ENCODE measurements at places on chromosomes 13 and 19.

GRCh38 chr19:5967994-5968430 lies 9.9 kb downstream of the RANBP3 start:
- peak; percentile 69 for DNase-seq

DNA sequence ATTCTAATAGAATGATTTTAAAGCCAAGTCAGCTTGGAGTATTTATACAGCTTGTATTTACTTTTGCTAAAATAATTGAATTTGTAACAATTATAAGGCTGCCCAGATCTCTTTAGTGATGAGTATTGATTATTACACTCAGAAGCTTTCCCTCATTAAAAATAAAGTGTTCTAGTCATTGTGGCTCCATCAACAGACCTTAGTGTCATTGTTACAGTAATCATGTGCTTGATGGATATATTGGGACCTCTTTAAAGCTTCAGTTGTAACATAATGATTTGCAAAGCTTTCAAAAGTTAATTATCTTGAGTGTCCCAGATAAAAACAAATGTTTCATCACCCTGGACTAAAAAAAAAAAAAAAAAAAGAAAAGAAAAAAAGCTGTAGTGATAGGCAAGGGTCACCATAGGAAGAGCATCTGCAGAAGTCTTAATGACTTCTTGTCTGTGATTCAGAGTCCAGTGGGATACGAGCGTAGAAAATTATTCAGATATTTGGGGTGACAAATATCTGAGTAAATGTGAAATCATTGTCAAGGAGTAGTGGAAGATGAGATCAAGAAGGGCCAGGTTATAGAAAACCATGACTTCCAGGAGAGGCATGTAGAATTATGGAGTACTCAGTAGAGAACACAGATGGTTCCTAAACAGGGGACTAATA lies 369.6 kb downstream of the DCT start:
- no peak for DNase-seq

- DNase-seq = no peak
Measured at GRCh38 chr13:110005563-110005962, 219.2 kb upstream of the IRS2 start.

- DNase-seq = no peak
Measured at GRCh38 chr19:42052241-42052863, 17.7 kb downstream of the GRIK5 start.

GRCh38 chr13:30049692-30050091 lies 199.3 kb upstream of the UBL3 start:
- no peak for DNase-seq

GRCh38 chr13:108313382-108313781 lies 43.9 kb downstream of the TNFSF13B start:
- DNase-seq = no peak

- no peak for DNase-seq
Measured at GRCh38 chr13:83620530-83621220, 261.6 kb downstream of the SLITRK1 start.

- no peak for DNase-seq
Measured at GRCh38 chr19:34096020-34096915, 76.0 kb upstream of the LSM14A start.

GRCh38 chr13:26604784-26605545 lies 47.5 kb downstream of the WASF3 start:
- DNase-seq = no peak

- no peak for DNase-seq
Measured at GRCh38 chr13:30895773-30896172, 10.3 kb upstream of the MEDAG start.

- no peak for DNase-seq
Measured at GRCh38 chr19:18100710-18101109, 3.1 kb downstream of the MAST3 start.

DNA sequence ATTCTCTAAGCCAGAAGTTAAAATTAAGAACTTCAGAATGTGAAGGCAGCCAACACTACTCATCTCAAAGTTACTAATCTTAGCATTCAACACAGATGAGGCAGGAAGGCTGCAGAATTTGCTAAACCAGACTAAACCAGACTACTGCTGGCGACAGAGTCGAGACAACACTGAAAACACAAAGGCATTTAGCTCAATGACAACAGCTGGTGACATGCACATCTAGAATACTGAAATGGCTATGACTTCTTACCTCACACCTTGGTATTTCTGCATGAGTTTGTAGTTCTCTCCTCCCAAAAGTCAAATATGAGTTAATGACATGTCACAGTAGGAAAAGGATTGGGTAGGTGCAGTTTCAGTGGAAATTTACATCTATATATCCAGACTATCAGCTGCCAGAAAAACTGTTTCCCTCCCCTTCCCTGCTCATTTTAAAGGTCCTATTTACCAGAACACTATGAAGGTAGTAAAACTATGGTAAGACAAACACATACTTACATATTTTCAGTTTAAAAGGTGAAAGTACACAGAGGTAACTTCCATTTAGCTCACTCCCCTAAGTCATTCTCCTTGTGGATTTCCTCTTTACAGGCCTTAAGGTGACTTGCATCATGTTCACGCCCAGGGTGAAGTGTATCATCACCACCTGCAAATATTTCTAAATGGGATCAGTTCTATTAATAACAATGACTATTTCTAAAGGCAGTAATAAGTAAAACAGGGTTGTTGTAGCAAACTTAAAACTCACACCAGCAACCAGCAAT lies 21.4 kb downstream of the FOXO1 start:
- no peak for DNase-seq

DNA sequence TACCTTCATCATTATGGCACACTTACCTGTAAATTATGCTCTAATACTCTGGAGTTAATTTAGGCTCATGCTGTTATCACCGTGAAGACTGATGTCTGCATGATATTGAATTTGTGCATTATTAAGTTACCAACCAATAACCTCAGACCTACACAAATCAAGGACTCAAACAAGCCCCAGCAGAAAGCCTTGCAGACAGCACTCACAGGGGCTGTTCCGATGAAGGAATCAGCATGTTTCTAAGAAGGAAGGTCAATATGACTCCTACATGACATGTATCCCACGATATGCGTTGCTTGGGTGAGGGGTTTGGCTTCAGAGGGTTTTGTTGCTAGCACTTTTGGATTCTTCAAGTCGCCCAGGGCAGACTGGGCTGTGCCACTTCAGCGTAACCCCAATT lies 1071.2 kb upstream of the SLC10A2 start:
- no peak for DNase-seq

- DNase-seq = no peak
Measured at GRCh38 chr19:37928527-37929286, 21.7 kb downstream of the SIPA1L3 start.

DNA sequence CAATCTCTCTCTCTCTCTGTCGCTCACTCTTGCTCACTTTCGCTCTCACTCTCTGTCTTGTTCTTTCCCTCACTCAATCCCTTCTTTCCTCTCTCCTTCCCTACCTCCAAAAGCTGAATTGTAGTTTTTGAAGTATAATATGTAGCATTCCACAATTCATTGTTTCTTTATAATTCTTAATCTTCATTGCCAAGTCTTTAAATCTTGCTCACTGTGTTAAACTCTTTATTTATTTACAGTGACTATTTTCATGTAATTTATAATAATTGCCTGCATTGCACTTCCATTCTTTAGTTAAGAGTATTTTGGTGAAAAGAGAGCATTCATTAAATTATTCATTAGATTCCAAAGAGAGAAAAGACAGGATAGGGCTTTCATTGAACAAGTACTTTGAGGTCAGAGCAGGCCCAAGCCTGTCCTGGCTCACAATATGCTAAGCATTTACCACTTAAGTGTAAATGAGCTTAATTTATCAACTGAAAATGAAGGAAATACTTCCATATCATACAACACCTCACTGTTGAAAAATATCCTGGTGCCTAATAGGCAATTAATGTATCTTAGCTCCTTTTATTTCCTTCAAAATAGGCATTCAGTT lies 257.4 kb upstream of the SLITRK1 start:
- no peak for DNase-seq

- DNase-seq = no peak
Measured at GRCh38 chr19:53664152-53664551, 32.4 kb downstream of the DPRX start.

- DNase-seq = no peak
Measured at GRCh38 chr13:75959861-75960481, 323.8 kb downstream of the LMO7 start.

- no peak for DNase-seq
Measured at GRCh38 chr13:30323524-30323923, 16.2 kb upstream of the KATNAL1 start.

DNA sequence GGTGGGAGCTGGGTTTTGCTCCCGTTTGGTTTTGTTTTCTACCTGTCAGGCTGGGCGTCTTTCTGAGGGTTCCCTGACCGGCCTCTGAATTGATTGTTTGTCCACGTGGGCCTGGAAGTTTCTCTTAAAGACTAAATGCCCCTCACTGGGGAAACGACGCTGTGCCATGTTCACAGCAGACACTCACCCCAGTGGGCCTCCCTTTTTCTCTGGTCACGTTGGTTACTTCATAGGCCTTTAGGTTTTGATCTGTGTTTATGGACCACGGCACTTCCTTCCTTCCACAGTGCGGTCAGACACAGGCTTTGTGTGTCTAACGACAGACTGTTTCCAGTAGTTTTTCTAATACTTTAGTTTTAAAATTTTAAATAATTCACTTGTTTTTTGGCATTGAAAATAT lies 20.1 kb upstream of the NDUFS7 start:
- no peak for DNase-seq

- no peak for DNase-seq
Measured at GRCh38 chr13:33258808-33259193, 26.8 kb downstream of the STARD13 start.

DNA sequence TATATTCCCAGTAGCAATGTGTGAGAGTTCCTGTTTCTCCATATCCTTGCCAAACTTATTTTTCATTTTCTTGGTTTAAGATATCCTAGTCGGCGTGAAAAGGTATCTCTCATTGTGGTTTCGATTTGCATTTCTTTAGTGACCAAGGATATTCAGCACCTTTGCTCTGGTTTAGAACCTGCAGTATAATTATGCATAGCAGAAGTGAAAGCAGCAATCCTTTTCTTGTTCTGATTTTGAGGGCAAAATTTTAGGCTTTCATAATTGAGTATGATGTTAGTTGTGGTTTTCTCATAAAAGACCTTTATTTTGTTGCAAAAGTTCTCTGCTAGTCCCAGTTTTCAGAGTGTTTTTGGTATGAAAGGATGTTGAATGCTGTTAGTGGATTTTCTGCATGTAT lies 491.0 kb downstream of the FGF9 start:
- DNase-seq = no peak

DNA sequence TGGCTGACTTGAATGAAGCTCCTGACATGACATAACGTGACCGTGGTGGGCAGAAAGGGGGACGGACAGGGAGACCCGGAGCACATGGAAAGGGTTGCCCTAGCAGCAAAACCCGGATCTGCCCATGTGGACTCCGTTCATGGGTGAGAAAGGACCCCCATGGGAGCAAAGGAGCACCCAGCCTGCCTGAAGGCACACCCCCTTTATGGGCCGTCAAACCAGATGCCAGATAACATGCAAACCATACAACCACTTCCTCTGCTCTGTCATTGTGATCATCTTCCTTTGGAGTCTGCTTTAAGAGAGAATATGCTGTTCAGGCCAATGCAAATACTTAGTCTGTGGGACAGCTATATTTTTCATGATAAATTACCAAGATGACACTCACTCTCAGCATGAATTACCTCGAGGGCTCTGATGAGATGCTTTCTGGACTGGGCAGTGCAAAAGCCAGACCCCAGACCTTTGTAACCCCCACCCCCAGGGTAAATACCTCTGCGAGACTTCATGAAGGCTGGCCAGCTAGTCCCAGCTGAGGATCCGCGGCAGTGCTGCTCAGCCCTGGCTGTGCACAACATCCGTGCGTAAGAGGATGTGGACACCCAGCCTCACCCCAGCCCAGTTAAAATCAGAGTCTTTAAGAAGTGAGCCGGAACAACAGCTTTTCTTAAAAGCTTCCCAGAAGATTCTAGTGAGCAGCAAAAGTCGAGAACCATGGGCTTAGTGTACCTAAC lies 126.6 kb downstream of the USP12 start:
- no peak for DNase-seq

GRCh38 chr13:73548449-73548848 lies 489.6 kb downstream of the KLF5 start:
- DNase-seq = no peak

- no peak for DNase-seq
Measured at GRCh38 chr19:33219261-33219815, 6.3 kb downstream of the SLC7A10 start.

- no peak for DNase-seq
Measured at GRCh38 chr13:97905517-97905916, 48.0 kb upstream of the IPO5 start.

DNA sequence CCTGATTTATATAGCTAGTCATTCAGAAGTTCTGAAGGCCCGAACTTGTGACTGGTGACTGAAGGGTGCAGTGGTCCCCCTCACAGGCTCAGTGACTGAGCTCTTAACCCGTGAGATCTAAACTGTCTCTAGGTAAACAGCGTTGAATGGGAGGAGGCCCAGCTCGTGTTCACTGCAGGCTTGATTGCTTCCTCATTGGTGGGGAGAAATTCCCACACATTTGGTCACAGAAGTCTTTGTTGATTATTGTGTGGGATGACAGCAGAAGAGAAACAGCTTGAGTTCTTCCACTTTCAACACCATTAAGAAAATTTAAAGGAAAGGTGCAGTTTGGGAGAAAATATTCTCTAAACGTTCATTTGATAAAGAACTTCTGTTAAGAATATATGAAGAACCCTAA lies 1178.0 kb downstream of the UQCRFS1 start:
- DNase-seq = no peak

- no peak for DNase-seq
Measured at GRCh38 chr19:42261763-42262162, 6.8 kb upstream of the ERF start.

GRCh38 chr13:97328222-97328790 lies 105.7 kb upstream of the RAP2A start:
- no peak for DNase-seq

DNA sequence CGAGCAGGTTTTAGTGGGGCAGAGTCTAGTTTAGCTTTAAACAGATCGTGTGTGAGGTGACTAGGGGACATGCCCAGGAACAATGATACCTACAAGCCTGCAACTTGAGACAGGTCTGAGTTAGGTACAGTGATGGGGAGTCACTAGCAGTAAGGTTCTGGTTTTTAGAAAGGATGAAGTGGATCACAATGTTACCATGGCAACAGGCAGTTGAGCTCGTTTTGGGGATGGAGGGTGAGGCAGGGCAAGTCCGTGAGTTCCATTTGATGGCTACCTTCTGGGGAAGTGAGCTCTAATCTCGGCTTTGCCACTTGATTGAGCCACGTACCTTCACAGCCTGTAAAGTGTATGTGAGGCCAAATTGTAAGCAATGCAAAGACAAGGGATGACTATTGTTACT lies 76.0 kb upstream of the GTF3A start:
- no peak for DNase-seq

GRCh38 chr13:43335764-43336163 lies 312.4 kb downstream of the DNAJC15 start:
- no peak for DNase-seq

GRCh38 chr13:34308725-34309124 lies 490.8 kb downstream of the RFC3 start:
- DNase-seq = no peak

- DNase-seq = no peak
Measured at GRCh38 chr13:20405691-20406090, 120.0 kb downstream of the CRYL1 start.

Measured in activated naive CD8-positive, alpha-beta T cell treated with anti-CD3 and anti-CD28 coated beads, Interleukin-2, amount 50 U/mL, for 24 hours (primary cell).